Stimulated activated CD4-positive, alpha-beta T cell treated with anti-CD3 and anti-CD28 coated beads, Interleukin-1b, Interleukin-23, amount 100 ng/mL, for 4 hours (primary cell): ENCODE measurements at places on chromosomes 12 and 14.

GRCh38 chr14:44847526-44848309 lies 114.0 kb downstream of the KLHL28 start:
- no peak for DNase-seq

GRCh38 chr12:118500299-118500698 lies 123.9 kb downstream of the SUDS3 start:
- DNase-seq = no peak

DNA sequence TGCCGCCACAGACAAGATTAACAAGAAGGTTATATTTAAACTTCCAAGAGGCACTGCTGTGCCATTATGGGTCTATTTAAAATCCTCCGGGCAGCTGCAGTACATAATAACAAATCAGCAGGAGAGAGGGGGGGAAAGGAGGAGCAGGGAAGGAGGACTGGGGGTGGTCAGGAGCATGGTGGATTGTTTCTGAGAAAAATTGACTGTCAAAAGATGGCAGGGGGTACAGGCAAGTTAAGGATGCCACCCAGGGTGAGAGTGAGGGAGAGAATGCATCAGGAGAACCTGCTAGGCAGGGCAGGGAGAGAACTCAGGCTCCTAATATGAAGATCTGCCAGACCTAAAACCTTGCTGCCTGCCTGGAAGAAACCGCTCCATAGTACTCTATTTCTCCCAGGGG lies 181.8 kb downstream of the GRIN2B start:
- DNase-seq = no peak

DNA sequence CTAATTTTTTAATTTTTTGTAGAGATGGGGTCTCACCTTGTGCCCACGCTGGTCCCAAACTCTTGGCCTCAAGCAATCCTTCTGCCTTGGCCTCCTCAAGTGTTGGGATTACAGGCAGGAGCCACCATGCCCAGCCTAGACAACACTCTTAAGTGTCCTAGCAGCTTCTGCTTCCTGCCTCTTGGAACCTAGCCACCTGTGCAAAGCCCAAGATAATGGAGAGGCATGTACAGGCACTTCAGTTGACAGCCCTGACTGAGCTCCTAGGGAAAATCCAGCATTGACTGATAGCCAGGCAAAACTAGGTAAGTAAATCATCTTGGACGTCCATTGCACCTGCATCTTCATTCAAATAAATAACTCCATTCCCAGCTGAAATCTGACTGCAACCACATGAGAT lies 15.5 kb downstream of the COX14 start:
- no peak for DNase-seq

- DNase-seq = no peak
These were observed 377.1 kb upstream of the KITLG start for GRCh38 chr12:88957358-88957757.

DNA sequence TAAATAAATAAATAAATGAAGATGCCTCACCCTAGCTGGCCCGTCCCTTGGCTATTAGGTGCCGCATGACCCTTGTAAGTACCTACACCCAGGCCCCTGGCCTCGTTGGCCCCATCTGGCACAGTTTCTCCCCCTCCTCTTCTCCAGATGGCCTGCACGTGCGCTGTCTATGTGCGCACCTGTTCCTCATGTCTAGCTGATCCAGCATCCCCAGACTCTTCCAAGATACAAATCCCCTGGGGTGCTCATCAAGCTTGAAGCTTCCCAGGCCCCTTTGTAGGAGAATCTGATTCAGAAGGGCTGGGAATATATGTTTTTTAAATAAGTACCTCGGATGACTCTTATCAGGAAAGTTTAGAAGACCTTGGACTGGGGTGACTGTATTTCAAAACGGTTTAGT lies 133.3 kb downstream of the CHST11 start:
- DNase-seq = no peak

DNA sequence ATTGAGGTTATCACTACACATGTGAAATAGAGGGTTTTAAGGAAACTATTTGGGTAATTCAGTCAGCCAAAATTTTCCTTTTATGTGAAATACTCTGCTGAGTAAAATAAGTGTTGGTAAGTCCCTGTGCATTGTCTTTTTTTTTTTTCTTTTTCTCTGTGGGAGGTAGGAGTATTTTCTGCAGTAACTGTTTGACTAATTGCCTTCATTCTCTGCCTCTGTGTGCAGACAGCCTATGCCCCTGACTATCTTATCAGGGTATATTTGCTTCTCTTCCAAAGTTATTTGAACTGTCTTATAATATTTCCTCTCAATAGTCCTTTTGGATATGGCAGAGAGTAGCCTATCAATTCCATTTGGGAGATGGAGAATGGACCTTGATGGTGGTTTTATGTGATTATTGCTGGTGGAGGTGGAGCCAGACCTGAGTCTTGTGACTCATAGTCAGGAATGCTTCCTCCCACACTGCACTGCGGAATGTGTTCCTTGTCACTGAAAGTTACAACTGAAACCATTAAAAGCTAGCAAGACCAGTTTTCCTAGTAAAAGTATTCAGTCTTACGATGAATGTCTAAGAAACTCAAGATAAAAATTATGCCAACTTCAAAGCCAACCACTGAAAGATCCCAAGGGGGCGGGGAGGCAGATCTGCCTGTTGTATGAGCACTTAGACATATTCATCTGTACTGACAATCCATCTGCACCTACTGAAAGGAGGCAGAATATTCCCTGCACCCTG lies 40.9 kb upstream of the STXBP6 start:
- DNase-seq = no peak

GRCh38 chr12:71057330-71057729 lies 100.5 kb downstream of the TSPAN8 start:
- DNase-seq = no peak

DNA sequence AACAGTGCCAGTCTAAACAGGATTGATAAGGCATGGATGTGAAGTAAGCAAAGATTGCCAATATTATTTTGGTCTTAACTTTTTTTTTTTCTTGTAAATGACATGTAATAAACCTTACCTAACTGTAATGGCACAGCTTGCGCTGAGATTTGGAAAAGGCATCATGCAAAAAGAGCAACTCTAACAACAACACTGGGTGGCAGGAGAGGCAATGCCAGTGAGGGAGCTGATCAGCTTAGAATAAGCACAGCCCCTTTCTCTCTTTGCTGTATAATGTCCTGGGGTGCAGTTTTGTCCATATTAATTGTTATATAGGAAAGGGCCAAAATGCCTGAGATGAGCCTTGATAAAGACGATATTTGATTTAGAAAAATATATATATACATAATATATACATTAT lies 1589.7 kb upstream of the FLRT2 start:
- no peak for DNase-seq

GRCh38 chr14:22598896-22599244 lies 770 bp downstream of the ABHD4 start:
- peak; percentile 21 for DNase-seq

GRCh38 chr14:104693482-104694431 lies 4.3 kb downstream of the INF2 start:
- DNase-seq = no peak

- no peak for DNase-seq
These were observed 140.0 kb downstream of the PDE3A start for GRCh38 chr12:20508359-20508758.

GRCh38 chr12:12613344-12613743 lies 1.7 kb downstream of the CREBL2 start:
- DNase-seq = no peak

DNA sequence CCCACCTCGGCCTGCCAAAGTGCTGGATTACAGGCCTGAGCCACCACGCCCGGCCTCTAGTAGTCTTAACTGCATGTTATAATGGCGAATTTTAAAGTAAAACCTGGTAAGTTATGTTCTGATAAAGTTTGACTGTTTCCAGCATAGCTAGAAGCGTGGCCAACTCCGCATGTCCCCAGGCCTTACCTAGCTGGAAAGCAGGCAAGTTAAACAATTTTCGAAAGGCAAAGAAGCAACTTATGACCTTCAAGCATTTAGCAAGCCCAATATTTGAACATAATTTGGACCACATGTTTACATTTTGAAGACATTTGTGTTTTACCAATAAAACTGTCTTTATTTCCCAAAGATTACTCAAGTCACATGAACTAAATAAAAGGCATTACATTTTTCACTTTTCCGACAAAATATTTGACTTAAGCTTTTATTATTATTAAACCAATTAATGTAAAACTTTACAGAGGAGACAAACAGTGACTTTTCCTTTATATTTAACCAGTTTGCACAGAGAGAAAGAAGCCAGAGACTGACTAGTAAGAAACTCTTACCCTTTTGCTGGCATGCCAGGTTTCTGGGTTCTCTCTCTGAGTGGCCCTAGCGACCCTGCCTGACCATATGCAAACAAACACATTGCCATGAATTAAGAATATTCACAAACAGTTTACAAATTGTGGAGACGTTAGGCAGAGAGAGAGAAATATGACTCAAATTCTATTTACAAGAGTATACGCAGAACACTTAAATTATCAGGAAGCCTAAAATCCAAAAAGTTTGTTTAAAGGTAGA lies 106.3 kb downstream of the RIN3 start:
- DNase-seq = no peak

DNA sequence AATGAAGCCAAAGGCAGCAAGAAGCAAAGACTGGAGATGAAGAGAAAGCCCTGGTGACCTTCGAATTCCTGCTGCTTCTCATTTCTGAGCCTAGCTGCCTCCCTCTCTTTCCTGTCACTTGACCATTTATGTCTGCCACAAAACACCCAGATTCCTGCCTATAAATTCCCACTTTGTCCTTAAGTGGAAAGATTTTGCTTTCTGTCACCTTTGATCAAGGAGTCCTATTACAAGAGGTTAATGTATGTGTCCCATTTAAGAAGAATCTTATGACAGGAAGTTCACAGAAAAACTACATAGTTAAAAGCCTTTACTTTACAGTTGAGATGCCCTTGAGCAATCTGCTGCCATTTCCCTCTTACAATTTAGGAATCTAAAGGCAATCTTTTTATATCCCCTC lies 155.7 kb downstream of the GALC start:
- no peak for DNase-seq

DNA sequence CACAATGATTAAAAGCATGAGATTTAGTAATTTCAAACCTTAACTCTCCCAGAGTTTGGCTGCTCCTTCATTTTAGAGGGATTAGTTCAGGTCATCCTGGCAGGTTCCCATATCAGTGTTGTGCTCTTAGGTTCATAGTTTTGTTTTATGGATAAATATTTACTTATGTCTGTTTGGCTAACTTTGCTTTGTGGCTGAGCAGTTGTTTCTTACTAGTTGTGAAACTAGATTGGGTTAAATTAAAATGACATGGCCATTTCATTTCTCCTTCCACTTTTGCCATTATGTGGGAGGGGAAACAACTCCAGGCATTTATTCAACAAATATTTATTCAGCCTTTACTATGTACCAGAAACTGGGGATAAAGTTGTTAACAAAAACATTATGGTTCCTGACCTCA lies 158.8 kb downstream of the TMTC3 start:
- DNase-seq = no peak

DNA sequence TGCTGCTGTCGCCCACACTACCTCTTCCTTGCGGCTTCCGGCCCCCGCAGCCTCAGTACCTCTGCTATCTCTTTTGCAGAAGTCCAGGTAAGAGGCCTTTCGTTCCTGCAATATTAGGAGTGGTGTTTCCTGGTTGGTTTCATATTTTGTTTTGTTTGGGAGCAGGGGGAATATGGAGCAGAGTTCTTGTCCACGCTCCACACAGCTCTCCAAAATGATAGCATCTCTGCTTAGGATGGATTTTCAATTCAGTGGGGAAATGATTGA lies 768 bp downstream of the OXA1L start:
- DNase-seq = no peak

GRCh38 chr12:26971963-26972362 lies 33.7 kb downstream of the FGFR1OP2 start:
- peak; percentile 25 for DNase-seq
